ENCODE measurements at places on chromosomes 12 and 14.

DNA sequence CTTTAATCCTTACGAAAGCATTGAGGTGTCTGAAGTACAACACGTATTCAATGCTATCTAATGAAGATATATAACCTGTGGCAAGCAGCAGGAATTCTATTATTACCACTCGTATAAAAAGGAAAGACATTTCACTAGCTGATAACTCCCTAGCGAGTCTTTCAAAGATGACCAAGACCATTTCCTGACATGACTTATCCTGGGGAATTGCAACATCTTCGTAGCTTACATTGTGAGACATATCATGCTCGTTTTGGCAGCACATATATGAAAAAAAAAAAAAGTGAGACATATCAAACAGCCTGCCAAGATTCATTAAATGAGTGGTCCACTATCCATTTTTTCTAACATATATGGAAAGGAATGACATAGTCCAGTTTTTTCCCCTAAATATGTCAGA lies 337.0 kb downstream of the FSCB start:
- no peak for DNase-seq

- no peak for DNase-seq
Observed at GRCh38 chr14:64760916-64761315, 56.7 kb downstream of the PLEKHG3 start.

DNA sequence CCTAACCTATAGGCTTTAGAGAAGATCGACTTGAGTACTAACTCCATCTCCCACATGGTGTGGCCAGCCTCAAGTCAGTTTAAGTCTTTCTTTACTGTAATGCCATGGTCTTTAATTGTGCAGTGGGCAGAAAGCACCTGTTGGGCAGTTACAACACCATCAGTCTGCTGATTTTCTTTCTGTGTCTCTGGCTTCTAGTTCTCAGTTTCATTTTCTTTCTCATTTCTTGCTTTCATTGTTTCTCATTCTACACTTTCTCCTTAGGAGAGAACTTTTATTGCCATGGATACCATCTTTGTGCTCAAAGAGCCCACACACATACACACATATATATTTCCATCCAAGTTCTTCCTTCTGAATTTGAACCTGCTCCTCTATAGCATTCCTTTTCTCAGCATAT lies 96.1 kb upstream of the SLC16A7 start:
- DNase-seq: no peak

DNA sequence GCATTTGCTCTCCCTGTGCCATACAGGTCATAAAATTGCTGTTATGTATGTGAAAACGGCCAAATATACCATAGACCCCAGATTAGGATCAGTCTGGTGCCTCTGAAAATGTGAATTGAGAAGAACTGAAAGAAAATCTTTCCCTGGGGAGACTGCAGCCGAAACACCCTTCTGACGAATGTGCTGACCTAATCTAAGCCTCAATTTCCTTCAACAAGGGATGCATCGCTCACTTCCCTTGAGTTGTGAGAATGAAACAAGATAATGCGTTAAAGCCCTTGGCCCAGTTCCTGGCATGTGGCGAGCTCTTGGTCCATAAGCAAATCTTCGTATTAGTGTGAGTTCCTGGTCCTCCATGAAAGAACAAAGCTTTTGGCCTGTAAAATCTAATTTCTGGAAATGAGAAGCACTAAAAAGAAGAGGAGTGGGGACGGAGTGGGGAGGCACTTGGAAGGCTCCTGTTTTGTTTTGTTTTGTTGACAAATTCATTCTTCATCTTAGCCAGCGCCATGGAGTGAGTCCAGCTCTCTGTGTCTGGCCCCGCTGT lies 49.5 kb upstream of the RTRAF start:
- no peak for DNase-seq

- DNase-seq: no peak
Observed at GRCh38 chr14:90609376-90609775, 206.9 kb downstream of the TTC7B start.

GRCh38 chr14:68625366-68626090 lies 167.3 kb downstream of the ZFP36L1 start:
- no peak for DNase-seq

- no peak for DNase-seq
Observed at GRCh38 chr12:11630046-11630706, 19.3 kb upstream of the ETV6 start.

DNA sequence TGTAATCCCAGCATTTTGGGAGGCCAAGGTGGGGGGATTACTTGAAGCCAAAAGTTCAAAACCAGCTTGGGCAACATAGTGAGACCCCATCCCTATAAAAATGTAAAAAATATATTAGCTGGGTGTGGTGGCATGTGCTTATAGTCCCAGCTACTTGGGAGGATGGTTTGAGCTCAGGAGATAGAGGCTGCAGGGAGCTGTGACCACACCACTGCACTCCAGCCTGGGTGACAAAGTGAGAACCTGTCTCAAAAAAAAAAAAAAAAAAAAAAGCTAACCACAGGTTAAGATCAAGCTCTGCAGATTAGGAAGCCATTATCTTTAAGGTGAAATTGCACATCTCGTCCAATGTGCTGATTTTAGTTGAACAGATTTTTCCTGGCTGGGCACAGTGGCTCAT lies 23.7 kb upstream of the CERS5 start:
- no peak for DNase-seq
